ENCODE measurements at places on chromosomes 16 and 17. TPM values are rescaled to one million over a fixed set of nuclear protein-coding genes. Genes with fewer than 3 reads are reported as not detected.

TMIGD1 gene
- total RNA-seq: not detected

KRT40 gene
- total RNA-seq: not detected

KRTAP16-1 gene
- total RNA-seq: not detected

RAB26 gene
- total RNA-seq: 10.2 TPM

APOH gene
- 3,947 TPM for total RNA-seq

PRRT2 gene
- 0.33 TPM for total RNA-seq

PYY gene
- not detected for total RNA-seq

RNF222 gene
- not detected for total RNA-seq

NAGS gene
- total RNA-seq: 51.3 TPM

OR1G1 gene
- total RNA-seq: not detected

EVPLL gene
- total RNA-seq: 2.2 TPM

TP53TG3 gene
- total RNA-seq: not detected

PPP1R27 gene
- total RNA-seq: not detected

All from left lobe of liver (tissue), 2 donors.